ENCODE measurements at places on chromosomes 6 and 20.

DNA sequence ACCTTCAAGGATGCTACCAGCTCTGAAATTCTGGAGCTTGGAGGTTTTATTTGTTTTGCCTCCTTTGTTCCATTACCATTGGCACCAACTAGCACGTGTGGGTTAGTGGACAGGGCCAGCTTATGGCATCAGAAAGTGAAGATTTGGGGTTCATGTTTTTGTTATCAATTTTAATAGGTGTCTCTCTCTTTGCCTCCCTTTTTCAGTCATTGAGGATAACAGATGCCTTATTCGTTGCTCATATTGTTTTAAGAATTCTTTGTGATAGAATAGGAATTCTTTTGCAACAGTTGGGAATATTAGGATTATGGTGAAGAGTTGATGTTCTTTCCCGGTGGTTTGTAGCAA is 22.9 kb downstream of the TMC2 start:
- no peak for DNase-seq

DNA sequence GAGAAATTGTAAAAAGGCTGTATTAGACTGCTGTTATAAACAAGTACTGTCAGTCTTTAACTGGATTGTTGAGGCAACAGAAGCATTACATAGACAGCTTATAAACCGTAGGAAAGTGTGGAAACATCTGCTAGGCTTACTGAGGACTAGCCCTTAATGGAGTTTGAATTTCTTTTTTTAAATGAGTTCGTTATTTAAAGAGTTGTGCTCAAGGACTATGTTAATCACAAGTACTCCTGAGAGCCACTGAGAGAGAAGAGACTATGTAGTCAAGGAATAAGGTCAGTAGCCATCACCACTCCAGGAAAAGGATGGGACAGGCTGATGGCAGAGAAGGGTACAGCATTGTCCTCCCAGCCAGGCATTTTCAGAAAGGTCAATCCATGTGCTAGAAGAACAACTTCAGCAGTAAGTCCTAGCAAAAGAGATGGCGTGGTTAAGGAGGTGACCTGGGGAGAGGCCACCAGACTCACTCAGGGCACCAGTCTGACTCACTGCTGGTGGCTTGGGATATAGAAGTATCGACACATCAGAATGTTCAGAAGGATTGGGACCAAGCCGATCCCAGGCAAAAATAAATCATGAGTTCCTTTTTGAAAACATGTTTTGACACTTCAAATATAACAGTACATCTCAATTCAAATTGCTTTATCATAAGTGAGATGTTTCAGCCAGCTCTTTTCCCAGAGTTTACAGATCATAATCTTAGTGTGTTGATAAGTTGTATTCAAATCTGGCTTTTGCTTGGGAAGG is 6.4 kb downstream of the RPS12 start:
- DNase-seq: no peak

- DNase-seq: no peak
Observed at GRCh38 chr6:12637960-12638641, 78.5 kb upstream of the PHACTR1 start.

GRCh38 chr6:135458051-135458450 is 39.5 kb downstream of the AHI1 start:
- no peak for DNase-seq

DNA sequence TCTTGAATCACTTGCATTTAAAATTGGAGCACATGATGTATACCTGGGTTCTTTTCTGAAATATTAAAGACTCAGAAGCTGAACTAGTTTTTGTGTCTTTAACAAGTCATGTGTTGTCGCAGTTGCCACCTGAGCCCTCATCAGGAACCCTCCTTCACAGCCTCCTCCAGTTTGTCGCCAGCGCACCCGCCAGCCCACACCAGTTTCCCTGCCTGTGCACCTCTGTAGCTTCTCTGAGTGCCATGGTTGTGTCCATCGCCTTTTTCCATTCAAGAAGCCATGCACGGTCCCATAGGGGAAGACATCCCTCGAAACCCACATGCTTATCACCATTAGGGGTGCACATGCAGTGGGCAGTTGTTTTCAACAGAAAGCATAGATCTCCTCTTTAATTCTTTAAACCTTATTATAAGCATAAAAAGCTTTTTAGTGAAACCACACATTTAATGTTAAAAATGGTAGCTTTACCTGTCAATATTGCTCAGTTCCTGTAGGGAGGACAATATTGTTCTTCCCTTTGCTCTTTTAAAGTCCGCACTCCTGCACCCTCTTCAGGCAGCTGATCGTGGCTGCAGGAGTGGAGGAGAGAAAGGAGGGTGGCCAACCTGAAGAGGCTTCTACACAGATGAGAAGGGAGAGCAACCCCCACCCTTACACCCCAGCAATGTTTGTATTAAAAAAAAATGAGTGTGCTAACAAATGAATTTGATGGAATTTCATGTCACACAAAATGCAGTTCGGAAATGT is 121.9 kb downstream of the CFAP61 start:
- DNase-seq: no peak

GRCh38 chr20:14865169-14865568 is 527.8 kb upstream of the FLRT3 start:
- no peak for DNase-seq

DNA sequence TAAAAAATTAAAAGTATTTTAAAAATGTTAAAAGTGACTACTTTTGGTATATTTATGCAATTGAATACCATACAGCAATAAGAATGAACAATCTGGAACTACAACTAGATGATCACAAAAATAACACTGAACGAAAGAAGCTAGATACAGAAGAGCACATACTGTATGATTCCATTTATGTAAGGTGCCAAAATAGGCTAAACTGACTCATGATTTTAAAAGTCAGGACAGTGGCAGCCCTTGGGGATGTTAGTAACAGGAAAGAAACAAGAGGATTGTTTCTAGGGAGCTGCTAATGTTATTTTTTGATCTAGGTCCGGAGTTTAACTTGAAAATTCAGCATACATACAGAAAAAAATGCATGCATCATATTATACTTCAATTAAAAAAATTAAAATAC is 42.3 kb downstream of the KIF13A start:
- DNase-seq: no peak

DNA sequence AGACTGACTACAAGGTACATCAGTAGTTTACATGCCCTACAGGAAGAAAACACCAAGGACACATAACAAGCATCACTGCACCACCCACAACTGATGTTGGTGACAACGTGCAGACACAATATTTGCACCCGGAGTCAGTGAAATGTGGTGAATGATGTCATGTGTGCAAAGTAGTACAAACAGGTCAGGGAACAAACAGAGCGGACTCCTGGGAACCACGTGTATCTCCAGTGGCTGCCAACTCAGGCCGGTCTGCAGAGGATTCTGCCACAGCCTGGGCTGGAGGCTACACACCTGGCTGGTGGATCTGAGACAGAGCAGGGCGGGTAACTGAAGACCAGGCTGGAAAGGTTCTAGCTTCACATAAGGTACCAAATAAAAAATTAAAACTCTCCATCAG is 28.2 kb upstream of the RPS6KA2 start:
- no peak for DNase-seq

DNA sequence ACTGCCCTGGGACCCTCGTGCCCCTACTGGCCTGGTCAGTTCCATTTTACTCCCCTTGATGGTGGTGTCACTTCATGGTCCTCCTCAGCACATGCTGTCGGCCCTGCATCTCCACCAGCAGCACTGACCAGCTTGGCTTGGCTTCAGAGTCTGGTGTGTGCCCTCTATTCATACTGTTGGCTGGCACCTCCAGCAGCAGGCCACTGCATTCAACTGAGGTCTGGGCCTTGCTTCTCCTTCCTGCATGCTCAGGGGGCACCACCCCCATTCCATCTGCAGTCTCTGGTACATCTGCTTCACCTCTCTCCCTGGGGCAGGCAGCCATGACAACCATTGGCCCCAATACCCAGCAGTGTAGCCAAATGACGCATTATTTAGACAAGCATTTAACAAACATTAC is 155.9 kb downstream of the SLC24A3 start:
- DNase-seq: no peak

- DNase-seq: no peak
Observed at GRCh38 chr20:24589815-24590177, 120.4 kb downstream of the SYNDIG1 start.

- DNase-seq: no peak
Observed at GRCh38 chr20:50015993-50016770, 33.4 kb downstream of the SNAI1 start.

DNA sequence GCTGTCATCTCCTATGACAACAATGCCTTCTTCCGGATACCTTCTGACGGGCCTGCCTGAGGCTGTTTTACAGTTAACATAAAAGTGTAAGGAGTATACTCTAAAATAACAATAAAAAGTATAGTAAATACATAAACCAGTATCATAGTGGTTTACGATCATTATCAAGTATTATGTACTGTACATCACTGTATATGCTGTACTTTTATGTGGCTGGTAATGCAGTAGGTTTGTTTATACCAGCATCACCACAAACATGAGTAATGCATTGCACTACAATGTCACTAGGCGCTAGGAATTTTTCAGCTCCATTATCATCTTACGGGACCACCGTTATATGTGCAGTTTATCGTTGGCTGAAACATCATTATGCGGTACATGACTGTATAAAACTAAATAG is 76.5 kb downstream of the VEGFA start:
- no peak for DNase-seq

DNA sequence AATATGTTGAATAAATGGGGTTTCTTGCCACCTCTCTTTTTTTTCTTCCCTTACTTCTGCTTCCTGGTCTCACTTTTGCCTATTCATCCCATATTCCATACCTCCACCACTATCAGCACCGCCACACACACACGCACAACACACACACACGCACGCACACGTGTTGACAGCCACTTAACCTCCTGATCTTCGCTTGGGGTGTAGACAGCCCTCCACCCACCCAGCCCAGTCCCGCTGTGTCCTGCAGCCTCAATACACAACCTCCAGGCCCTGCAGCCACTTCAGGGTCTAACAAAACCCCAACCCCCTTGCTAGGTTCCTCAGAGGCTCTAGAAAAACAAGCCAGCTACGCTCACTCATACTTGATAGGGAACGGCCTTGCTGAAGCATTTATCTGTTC is 72.3 kb downstream of the LINC00237 start:
- no peak for DNase-seq

DNA sequence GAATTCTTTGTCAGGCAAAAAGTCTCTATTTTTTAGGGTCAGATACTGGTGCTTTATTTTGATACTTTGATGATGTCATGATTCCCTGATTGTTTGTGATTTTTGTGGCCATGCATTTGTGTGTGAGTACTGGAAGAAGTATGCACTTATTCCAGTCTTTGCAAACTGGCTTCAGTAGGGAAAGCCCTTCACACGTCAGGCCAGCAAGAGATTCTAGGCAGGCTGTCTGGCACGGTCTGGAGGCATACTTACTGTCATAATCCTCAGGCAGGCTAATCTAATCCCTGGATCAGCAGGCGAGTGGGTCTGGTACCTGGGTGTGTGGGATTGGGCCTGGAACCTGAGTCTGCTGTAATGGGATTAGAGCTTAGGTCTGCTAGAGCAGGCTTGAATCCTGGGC is 391.8 kb upstream of the MMS22L start:
- DNase-seq: no peak

GRCh38 chr6:148414836-148415235 is 72.2 kb downstream of the SASH1 start:
- no peak for DNase-seq

DNA sequence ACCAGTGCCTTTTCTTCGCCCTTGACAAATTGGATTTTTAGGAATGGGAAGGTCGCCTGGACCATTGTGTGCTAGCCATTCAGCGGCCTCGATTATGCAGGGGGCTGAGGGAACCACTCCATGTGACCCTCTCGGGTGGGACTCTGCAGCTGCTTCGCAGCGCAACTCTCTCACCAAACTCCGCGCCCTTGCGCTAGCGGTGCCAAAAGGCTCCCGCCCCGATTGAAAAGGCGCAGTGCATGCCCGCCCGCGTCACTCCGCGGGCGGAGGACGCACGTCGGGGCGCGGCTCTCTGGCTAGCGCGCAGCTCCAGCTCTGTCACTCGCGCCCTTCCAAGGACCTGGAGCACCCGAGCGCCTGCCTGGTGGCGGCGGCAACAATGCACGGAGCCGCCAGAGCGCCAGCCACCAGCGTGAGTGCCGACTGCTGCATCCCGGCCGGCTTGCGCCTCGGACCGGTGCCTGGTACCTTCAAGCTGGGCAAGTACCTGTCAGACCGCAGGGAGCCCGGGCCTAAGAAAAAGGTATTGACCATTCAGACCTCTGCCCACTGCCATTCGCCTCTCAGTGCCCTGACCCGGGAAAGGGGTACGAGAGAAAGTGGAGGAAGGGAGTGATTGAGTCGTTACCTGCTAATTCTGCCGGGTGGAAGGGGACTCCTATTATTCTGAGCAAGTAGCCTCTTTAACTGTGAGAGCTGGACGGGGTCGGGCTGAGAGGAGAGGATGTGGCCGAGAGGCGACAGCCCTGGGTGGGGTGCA is at the start of gene PRDM13:
Gene PRDM13 (plus strand): TSS at position 178 of the 760 bp plus-strand sequence. CDS start 202 bp downstream, at position 380.
- DNase-seq: no peak

DNA sequence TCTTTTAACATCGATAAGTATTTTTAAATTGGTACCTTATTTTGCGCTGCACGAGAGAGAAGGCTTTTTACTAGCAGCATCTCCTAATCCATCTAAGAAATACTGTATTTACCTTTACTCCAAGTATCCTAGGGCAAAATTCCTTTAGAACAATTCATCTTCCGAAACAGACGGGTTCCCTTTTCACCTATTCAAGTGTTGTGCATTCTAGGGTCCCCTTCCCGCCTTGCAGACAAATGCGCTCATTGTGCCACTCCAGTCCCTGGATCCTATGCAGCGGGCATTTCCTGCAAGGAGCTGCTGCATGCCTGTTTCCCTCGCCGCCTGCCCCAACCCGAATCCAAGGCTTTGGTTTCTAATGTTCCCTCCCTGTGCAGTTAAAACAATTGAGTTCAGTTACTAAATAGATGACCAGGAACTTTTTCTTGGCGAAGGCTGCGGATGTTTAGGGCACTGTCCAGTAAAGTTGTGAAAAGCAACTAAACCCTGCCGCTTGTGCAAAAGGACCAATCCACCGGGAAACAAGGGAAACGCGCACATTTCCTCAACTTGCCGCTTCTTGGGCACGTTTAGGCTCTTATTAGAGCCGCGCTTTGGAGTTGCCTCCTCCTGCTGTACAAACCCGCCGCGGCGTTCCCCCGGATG is 556 bp upstream of the SCAF8 start:
- DNase-seq: no peak

GRCh38 chr6:10901770-10902169 is 14.9 kb downstream of the SYCP2L start:
- no peak for DNase-seq
